ENCODE measurements at places on chromosomes 1 and 21. TPM values are rescaled to one million over a fixed set of nuclear protein-coding genes. Genes with fewer than 3 reads are reported as not detected.

Gene CHIT1
- total RNA-seq: not detected

- DNase-seq: no peak
Observed at GRCh38 chr1:200740571-200741208, 2.0 kb downstream of the CAMSAP2 start.

DNA sequence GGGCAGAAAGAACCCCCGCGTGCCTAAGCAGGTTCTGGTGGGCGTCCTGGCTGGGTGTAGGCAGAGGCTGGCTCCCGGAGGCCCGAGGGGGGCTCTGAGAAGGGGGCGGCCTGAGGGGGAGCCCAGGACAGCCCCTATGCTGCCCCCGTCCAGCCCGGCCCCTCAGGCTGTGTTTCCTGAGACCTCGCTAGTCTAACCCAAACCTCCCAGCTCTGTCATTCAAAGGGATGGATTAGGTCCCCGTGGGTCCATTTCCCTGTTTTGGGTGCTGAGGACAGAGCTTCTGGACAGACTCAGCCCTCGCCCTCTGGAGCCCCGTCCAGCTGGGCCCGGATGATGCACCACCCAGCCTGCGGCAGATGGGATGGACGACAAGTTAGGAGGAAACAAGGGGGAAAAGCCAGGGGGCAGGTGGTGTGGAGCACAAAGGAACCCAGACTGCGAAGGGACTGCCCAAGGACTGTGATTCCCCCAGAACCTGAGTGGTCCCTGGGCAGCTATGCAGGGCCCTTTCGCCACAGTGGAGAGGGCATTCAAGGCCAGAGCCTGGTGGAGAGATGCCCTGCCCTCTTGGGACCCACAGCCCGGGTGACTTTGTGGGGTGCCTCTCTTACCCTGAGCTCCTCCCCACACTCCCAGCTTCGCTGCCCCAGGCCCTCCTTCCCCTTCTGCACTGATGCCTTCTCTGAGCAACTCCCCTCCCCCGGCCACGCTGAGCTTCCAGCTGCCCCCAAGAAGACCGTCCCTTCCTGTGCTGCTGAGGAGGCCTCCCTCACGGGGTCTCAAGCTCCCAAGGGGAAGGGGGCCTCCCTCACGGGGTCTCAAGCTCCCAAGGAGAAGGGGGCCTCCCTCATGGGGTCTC, 2.8 kb downstream of the HES4 start:
- DNase-seq: no peak

- DNase-seq: no peak
Observed at GRCh38 chr1:65538086-65538485, 117.6 kb downstream of the LEPR start.

DNA sequence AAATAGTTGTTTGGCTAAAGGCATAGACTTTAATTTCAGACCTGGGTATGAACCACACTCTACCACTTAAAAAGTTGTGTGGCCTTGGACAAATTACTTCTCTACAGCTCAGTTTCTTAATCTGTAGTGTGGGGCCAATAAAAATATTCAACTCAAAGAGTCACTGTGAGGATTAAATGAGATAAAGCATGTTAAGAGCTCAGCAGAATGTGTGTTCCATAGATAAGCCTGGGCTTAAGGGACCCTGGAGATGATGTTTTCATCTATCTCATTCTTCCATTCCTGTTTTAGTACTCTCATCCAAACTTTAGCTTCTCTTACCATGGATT, 17.7 kb downstream of the S100A10 start:
- no peak for DNase-seq

DNA sequence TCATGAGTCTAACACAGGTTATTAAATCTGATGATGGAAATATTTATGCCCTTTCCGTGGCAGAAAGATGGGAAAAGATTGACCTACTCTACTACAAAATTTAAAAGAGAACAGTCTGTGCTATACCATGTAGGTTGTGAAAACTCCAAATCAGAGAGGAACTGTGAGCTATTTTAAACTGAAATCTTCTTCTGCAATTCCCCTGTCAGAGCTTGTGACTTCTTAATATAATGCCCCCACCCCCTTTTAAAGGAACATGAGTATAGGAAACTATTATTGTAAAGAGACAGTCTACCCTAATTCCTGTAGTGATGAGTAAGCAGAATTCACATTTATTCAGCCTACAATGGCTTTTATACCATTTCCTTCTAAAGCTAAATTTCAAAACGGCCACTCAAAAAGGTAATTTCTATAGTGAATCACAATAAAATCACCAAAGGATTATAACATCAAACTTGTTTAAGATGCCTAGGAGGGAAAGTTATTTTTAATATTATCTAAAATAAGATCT, 11.7 kb downstream of the DSCAM start:
- no peak for DNase-seq

- DNase-seq: no peak
Observed at GRCh38 chr1:218485241-218485928, 140.2 kb downstream of the TGFB2 start.

Measured in G401 (cell line).